Fibroblast of the aortic adventitia (primary cell): ENCODE measurements at places on chromosomes 12 and 14. TPM values are rescaled to one million over a fixed set of nuclear protein-coding genes. Genes with fewer than 3 reads are reported as not detected.

- peak; percentile 54 for DNase-seq
These were observed 31.5 kb upstream of the CCT2 start for GRCh38 chr12:69553628-69554248.

- no peak for DNase-seq
These were observed 30.2 kb downstream of the GPR68 start for GRCh38 chr14:91214306-91214705.

TEX22 gene
- total RNA-seq: 0.27 and 1.5 TPM in 2 replicates

DNA sequence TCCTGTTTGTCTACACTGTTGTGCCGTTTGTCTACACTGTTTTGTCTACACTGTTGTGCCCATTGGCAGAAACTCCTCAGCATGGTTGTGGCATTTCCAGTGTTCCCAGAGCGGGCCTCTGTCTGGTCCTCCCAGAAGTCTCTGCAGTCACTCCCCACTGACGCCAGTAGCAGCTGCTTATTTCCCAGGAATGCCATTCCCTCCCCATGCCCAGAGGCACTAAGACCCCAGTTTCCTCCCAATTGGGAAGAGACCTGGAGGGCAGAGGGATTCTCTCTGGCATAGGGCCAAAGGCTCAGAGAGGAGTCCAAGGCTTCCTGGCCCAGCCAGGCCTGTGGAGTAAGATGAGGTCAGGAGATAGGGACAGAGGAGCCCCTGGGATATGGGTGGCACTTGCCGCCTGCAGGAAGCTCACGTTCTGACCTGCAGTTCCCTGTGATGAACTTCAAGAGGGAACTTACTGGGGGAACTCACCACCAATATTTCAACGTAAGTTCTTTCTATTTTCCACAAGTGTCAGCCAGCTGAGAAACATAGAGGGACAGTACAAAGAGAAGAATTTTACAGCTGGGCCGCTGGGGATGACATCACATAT lies 69.1 kb downstream of the TNFAIP2 start:
- DNase-seq: peak; percentile 2

PSMB5 gene
- total RNA-seq: 164 and 176 TPM in 2 replicates

ANO4 gene
- total RNA-seq: 0.18 and 1.6 TPM in 2 replicates

DNA sequence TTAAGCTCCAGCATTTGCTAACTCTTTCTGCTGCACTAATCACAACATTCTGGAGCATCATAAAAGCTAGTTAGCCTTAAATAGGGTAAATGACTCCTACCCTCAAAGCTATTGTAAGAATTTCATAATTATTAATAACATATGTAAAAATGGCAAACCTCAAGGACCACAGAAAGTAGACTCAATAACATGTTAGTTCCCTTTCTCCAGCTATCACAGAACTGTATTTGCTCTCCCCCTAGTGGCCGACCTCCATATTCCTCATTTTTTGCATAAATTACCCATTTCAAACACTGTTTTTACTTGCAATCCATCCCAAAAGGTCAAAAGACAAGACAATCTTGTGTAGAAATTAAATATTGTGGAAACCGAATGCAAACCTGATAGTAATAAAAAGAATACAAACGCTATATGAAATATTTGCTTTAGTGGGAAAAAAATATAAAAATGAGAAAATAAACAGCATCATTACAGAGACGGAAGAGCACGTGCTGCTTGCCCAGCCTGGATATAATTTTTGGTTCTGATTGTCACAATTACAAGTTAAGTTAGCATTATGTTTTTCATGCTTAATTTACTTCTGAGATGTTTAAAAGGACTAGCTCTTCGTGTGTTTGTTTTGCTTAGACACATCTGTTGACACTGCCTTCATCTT lies 97.9 kb downstream of the RERGL start:
- DNase-seq: peak; percentile 57

CACNA2D4 gene
- 0.08 and 0.27 TPM in 2 replicates for total RNA-seq

- DNase-seq: no peak
These were observed 1.3 kb upstream of the WASHC3 start for GRCh38 chr12:102063069-102063468.

CD163L1 gene
- total RNA-seq: 0.08 and 0.36 TPM in 2 replicates

GRCh38 chr12:110582276-110583136 lies 612 bp downstream of the PPTC7 start:
- no peak for DNase-seq

DNA sequence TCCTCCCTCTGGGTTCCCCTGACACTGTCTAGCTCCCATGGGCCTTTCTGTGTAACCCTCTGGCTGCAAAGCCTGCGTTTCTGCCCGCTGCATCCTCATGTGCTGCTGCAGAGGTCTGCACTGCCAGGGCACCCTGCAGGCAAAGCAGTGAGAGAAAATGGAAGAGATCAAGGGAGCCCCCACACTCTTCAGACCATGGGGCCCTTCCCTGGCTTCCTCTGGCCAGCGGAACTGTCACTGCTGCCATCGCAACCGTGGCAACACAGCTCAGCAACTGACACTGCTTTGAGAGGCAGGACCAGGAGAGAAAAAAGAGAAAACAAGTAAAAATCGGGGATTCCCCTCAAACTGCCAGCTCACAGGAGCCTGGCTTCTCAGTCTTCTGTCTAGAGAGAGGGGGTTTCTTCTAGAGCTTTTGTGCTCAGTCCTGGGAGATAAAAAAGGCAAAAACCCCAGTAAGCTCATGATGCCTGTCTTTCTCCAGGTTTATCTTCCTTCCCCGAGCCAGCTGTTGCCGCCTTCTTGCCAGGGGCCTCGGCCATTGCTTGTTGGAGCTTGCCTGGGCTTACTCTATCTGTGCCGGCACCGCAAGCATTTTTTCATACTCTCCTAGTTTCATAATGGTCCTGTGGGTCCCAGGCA lies 38.9 kb downstream of the C14orf132 start:
- peak; percentile 28 for DNase-seq

GRCh38 chr12:111503116-111503515 lies 96.0 kb downstream of the ATXN2 start:
- DNase-seq: no peak

DNA sequence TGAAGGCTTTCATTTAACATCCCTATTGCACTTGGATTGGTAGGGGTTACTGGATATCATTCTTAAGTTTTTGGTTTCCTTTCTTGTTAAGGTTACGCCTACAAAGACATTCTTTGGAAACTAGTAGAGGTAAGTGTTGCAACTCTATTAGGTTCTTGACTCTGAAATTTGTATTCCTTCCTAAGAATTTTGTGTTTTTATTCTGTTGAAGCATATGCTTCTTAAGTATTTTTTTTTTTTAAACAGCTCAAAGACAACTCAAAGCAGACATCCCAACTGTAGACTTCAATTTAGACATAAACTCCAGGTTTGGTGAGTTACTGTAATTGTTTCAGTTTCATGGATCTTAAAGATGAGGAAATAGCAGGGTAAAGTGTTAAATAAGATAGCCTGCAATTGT lies 1.1 kb upstream of the RBMS2 start:
- DNase-seq: peak; percentile 67

DNA sequence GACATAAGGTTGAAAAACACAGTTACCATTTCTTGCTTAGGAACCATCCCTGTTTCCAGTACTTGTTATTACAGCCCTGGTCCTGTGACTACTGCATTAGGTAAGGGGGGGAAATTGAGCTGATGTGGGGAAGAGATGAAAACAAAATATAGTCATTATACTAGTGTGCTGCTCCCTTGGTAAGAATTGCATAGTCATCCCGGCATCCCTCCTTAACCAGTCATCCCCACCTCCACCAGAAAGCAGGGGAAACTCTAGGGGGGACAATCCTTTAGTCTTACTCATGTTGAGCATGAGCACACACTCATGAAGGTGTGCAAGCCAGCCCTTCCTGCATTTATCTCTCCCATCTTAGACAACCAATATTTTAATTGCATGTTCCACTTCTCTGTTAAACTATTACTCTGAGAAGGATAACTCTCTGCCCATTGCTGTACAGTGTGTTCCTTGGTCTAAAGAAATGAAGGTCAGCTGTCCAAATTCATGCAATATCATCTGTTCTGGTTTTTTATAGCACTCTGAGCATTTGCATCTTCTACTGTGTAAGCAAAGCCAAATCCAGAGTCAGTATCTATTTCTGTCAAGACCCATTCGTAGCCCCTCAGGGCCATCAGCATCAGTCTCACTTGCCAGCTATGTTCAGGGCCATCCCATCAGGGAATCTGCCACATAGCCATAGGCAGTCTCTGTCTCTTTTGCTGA lies 46.8 kb downstream of the TMEM30B start:
- DNase-seq: no peak

DICER1 gene
- 46.6 and 106 TPM in 2 replicates for total RNA-seq

DNA sequence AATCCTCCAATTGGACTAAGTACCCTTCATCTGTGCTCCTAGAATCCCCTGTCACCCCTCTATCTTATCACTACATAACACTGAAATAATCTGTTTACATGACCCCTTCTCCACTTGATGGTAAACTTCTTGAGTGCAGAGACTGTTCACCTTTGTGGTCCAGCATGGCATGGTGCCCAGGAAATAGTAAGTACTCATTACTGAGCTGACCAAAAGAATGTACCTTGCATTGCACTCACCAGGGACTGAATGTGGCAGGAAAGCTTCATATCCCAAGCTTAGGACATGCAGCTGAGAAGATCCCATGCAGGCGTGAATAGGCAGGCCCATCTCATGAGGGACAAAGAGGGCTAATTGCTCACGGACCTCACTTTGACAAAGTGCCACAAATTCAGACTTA lies 1.4 kb upstream of the GARIN2 start:
- DNase-seq: peak; percentile 60

DNA sequence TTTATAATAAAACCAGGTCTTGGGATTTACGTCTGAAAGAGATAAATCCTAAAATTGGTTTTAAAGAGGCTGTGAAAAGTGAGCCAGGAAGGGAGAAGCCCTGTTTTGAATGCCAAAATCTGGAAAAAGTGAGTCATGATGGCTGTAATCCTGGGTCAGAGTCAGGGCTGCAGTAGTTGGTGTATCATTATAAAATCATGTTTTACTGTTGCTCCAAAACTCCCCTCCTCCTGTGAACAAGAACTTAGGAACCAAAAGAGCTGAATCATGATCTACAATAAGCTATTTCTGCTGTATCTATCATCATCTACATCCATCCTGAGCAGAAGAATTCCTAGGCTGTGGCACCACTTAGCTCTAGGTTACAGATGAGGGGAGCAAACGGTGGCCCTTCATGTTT lies 79.3 kb downstream of the LMO3 start:
- DNase-seq: peak; percentile 97

DNA sequence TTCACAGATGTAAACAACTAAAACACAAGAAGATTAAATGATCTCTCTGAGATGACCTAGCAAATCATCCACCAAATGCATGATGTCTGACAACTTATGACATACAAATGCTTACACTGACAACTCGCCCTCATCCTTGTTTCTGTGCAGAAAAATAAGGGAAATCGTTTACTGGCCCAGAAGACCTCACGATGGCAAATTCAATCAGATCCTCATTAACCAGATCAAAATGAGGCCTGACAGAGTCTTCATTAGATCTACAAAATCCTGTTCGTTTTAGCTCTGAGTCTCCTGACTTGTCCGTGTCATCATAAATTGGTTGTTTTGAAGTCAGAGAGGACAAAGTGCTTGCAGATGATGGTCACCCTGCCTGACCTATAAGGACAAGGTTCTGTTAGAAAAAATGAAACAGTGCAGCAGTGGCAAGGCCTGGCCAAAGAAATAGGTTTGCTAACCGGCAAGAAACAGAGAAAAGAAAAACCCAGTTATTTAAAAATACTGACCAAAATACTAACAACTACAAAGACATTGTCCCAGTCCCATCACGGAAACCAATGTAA lies 109.5 kb downstream of the BTG1 start:
- DNase-seq: no peak

- DNase-seq: peak; percentile 25
These were observed 1.9 kb upstream of the BAZ2A start for GRCh38 chr12:56631790-56632700.

DNA sequence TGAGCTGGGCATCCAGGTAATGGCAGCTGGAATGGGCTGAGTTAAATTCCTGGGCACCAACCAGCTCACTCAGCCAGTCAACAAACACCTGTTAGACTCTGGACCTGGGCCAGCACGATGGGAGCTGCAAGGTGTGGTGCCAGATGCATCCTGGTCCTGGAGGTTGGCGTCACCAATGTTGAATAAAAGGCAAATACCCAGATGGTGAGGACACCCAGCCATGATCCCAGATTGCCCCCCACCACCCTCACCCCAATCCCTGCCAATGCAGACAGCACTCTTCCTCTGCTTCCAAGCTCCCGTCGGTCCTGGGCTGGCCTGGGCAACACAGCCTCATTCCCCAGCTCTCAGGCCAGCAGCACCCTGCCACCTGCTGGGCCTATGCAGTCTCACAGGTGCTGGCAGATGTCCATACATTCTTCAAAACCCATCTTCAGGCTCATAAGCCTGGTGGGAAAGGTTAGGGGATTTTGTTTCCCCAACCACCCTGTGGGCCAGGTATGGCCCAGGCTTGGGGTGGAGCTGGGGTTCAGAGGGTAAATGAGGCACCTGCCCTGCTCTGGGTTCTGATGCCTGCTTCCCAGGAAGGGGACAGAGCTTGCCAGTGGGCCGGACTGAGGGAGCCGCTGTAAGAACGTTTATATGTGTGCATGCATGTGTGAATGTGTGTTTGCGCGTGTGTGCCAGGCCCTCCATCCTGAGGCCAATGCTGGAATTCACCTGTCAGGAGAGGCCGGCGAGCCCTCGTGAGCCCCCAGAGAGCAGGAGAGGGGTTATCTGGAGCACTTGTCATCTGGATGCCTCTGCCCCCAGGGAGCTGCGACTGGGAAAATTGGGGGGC lies 58.0 kb downstream of the LGMN start:
- DNase-seq: peak; percentile 58

DNA sequence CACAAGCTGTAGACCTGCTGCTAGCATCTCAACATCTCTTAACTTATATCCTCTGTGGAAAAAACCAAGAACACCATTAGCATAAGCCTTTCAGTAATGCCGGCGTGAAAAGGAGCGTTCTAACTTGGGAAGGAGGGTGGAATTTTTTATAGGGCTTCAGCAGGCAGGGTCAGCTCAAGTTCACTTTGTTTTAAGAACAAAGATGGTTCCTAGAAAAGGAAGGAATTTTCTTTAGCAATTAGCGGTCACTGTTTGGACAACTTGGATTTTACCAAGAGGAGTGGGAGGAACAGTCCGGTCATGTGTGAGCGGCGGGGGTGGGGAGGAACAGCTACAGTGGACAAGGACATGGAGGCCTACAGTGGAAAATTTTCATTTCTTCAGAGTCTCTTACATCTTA lies 35.9 kb downstream of the BBS10 start:
- DNase-seq: no peak

- DNase-seq: no peak
These were observed 37.5 kb downstream of the GALC start for GRCh38 chr14:87955501-87955900.

- DNase-seq: no peak
These were observed 149.1 kb upstream of the ATP2B1 start for GRCh38 chr12:89857652-89858274.

DNA sequence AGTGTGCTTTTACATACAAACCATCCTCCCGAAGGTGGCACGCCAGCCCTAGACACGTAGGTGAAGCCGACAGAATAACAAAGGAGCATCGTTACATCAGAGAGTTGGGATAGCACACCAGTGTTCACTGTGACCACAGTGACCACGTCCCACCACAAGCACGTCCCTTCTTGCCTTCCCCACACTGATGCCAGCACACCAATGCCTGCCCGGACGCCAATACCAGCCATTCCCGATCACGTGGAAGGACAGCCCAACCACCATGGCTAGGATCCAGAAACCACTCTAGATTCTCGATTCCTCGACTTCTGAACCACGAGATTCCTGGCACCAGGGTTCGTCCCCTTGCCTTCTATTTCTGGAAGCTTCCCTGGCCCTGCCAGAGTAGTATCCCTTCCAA lies 48.0 kb upstream of the GPR68 start:
- DNase-seq: no peak
